ENCODE measurements at places on chromosomes 7 and 10.

DNA sequence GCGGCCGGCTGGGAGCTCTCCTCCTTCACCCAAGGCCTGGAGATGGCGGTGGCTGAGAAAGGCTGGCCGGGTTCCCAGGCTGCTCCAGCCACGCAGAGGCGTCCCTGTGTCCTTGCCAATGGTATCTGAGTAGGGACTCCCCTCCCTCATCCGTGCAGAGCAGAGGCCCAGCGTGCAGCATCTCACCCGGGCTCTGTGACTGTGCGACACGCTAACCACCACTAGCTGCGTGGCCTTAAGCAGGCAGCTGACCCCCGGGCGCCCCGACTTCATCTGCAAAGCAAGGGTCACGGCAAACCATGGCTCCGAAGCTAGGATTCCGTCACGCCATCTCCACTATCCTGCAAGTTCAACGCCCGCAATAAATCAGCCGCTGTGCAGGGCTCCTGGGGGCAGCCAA, 47.2 kb upstream of the TNRC18 start:
- no peak for DNase-seq

DNA sequence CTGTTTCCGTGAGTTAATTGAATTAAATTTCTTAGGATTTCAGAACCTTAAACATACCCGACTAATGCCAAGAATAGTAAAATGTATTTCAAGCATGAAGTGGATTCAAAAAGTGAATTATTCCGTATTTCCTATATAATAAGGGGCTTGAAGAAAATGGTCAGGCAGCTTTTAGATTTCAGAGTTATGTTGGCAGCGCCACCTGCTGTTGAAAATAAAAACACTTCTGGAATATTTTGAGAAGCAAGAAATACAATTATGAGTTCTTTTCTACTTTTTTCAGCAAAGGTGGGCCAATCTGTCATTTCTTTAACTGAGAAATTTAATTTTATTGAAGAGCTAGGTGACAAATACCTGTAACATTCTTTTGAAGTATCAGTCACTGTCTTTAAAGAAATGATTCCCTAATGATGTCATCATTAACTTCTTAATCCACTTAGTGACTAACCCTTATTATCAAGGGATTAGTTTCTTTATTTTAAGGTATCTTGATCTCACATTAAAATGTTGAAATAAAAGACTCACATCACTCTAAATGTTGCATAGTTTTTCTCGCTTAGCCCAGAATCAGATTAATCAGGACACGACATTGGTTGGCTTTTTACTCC, 36.6 kb upstream of the AGR3 start:
- DNase-seq: no peak

DNA sequence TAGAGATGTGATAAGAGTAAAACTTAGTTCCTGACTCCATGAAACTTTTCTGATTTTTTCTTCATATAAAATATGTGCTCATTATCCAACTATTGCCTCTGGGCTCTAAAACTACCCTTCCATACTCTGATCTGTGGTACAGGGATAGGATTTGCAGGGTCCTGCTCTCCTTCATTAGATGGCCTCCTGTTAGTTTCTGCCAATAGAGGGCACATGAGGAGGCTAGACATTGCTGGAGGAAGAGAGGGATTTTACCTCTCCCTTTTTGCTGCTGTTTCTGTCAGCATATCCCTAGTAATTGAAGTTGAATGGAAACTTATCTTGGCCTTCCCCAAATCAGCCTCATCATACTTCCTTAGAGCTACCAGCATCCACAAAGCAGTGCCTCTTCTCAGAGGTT, 269.4 kb downstream of the NXPH1 start:
- no peak for DNase-seq

DNA sequence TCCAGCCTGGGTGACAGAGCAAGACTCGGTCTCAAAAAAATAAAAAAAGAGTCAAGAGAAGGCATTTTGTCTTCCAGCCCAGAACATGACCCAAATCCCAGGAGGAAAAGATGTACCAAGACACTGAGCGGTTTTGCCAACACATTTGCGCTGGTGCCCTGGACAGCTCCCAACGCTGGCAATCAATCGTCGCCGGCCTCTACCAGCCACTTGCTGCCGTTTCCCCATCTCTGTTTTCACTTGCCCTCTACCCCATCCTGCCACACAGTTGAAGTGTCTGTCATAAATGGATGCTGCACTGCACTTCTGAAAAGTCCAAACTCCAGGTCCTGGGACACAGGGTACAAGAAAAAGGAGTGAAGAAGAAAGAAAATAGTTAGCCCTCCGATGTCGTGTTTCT, 29.7 kb upstream of the CRTAC1 start:
- DNase-seq: no peak

GRCh38 chr10:66996996-66997395, 71.2 kb downstream of the LRRTM3 start:
- DNase-seq: no peak

GRCh38 chr7:96224685-96225084, 97.2 kb downstream of the SLC25A13 start:
- DNase-seq: no peak

DNA sequence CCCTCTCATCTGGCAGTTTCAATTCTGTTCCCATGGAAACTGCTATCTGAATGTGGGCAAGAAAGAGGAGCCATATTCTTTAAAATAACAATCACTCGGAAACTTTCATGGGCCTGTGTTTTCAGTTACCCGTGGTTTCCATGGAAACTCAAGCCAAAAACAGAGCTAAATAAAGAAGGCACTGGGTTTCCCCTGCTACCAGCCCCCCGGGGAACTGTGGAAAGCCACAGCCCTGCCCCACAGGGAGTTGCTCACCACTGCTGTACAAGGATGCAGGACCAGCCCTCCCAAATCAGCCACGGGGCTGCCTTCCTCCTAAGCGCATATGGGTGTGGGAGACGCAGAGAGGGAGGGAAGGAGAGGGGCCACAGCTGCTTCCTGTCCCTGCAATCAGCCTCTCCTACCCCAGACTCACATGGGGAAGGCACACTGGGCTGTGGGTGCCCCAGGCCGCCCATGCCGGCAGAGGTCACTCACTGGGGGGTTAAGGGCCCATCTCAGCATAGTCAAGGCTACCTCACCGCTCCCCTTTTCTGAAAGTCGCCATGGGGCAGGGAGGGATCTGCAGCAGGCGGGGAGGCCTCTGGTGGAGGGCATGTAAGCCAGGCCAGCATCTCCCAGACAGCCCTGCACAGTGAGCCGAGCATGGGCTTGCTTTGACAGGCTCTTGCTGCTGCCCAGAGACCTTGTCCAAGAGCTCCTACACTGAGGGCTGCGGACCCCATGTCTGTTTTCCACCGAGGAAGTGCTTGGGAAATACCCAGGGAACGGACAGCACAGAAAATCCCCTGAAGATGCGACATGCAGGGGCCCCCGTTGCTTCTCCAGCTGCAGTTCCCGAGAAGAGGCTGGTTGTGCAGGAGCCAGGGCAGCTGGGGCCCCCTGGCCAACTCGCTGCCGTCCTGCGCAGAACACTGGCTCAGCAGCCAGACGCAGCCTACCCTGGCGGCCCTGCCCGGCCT, 157.3 kb upstream of the PPP2R2D start:
- DNase-seq: no peak

DNA sequence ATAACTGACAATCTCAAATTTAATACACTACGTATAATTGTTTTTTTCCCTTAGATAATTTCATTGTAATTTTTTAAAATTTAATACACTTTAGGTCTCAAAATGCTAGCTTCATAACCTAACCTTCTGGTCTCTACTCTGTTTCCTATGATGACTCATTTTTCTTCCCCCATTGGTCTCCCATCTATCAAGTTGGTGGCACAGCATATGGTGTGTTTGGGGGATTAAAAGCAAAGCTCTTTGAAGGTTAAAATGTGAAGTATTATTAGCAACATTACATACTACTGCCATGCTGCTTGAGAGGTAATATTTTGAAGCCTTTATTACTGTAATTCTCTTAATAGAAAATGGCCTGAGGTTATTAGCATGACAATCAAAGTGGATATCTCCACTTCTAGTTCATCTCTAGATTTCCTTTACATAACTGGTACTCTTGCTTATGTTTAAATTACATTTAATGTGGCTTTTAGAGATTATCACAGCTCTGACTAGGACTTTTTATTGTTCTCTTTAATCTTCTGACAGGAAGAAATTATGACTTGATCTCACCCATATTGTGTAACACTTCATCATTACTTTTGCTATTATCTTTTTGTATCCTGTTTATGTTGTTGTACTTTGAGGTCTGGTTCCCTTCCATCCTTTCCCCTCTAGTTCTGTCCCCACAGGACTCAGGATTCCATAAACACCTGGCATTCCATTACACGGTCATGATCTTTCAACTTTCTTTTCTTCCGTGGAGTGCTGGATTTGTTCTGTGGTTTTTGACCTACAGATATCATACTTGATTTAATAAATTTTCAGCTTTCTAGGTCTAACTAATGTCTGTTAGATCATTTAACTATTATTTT, 185.1 kb downstream of the SEMA3D start:
- DNase-seq: no peak

DNA sequence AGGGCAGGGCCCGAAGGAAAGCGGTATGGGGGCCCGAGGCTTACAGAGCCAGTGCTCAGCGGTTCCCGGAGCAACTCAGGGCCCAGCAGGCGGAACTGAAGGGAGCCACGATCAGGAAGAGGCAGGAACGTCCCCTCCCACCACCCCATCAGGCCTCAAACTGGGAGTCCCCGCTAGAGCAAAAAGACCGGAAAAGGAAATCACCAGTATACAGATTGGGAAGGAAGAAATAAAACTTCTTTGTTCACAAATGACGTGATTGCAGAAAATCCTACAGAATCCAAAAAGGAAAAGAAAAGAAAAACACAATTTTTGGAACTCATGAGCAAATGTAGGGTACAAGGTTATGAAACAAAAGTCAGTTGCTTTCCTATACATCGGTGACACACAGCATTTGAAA, 21.6 kb upstream of the ZFAND2A start:
- no peak for DNase-seq

DNA sequence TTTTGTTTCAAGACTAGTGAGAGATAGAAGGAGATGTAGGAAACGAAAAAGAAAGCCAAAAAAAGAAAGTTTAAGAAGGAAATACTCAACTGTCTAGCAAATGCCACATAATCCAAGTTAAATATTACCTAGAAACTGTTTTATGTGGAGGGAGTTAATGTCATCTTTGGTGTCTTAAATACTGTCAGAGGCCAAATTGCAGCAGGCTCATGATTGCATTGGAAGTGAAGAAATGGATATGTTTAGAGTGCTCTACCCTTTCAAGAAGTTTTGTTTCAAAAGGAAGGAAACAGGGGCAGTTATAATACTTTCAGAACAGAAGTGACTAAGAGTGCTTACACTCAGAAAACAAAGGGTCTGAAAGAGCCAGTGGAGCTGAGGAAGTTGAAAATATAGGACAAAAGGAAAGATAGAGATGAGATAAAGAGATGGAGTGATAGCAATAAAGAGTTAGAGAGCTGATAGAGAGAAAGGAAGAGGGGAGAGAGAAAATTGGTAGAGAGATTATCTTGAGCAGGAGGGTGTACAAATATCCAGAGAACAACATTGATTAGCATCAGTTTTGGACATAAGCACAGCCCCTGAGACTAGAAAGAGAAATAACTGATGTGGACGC, 28.0 kb upstream of the GNAI1 start:
- DNase-seq: no peak

DNA sequence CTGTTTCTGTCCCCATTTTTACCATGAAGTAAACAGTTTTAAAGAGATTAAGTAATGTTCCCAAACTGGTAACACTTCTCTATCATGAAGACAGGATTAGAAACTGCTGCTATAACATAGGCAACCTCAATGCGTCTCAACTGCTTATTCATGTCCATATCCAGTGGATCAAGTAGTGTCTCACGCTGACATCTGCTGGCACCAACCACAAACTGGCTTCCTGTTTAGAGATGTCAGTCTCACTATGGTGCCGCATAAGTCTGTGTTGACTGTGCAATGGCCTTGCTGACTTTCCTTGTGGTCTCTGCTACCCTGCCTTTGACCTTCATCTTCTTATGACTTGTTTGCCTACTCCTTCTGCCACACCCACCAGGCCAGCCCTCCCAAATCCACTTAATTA, 369.6 kb upstream of the DPP6 start:
- DNase-seq: no peak

- DNase-seq: no peak
Observed at GRCh38 chr10:111357859-111358258, 281.0 kb downstream of the ADRA2A start.

DNA sequence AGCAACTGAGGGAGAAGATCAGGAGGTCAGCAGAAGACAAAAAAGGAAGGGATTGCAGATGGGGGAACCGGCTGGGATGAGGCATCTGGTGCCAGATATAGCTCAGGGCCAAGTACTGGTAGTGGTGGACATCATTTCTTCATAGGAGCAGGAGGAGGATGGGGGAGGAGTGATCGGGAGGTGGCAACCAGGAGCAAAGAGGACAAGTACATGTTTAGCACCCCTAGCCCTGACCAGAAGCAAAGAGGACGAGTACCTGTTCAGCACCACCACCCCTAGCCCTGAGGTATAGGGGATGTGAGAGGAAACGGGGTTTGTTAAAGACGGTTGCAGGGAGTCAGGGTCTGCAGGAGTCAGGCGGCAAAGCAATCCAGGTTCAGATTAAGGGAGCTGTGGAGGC, 84.5 kb upstream of the NPS start:
- no peak for DNase-seq

DNA sequence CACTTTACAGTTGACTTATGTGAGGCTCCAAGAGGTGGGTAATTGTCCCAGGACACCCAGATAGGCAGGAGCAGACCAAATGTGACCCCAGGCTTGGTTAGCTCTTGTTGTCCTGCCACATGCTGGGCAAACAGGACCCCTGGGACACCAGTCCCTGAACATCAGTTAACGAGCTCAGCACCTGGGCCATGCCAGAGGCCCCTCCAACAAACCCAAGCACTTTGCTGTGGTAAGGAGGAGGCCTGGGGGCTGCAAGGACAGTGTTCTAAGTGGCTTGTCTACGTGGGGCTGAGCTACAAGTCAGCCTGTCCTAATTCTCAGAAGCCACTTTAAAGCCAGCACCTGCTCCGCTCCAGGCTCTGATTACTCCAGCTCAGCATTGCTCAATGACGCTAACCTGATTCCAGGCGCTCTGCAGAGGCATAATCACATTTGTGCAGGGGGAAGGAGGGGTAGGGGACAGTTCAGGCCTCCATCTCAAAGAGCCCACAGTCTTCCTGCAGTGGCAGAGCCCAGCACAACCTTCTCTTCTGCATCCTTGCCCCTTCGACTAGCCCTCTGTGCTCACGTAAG, 57.2 kb downstream of the DDC start:
- DNase-seq: no peak

DNA sequence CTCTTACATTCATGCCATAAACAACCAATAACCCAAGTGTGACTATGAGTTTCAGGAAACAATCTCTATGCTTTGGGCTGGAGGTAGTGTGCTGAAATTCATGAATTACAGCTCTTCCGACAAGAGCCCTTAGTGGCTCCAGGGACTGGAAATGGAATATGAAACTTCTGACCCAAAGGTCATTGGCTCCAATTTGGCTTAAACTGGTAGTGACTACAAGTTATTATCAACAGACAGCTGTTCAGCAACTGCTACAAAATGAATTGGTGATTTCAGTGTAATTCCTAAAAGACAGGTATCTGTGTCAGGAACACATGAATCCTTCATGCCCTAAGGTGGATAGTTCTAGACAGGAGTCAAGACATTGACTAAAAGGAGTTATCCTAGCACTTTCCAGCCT, 745.4 kb downstream of the PHTF2 start:
- no peak for DNase-seq

- no peak for DNase-seq
Observed at GRCh38 chr7:92415225-92415624, 32.1 kb upstream of the GATAD1 start.

Data from stimulated activated CD8-positive, alpha-beta memory T cell treated with anti-CD3 and anti-CD28 coated beads, Interleukin-15, amount 100 ng/mL, for 4 hours (primary cell).